ENCODE measurements at places on chromosomes 6 and 20.

GRCh38 chr20:21303872-21304586 lies 898 bp downstream of the XRN2 start:
- no peak for DNase-seq

GRCh38 chr6:52994839-52995088 lies 320 bp downstream of the GSTA4 start:
- DNase-seq, result no peak

DNA sequence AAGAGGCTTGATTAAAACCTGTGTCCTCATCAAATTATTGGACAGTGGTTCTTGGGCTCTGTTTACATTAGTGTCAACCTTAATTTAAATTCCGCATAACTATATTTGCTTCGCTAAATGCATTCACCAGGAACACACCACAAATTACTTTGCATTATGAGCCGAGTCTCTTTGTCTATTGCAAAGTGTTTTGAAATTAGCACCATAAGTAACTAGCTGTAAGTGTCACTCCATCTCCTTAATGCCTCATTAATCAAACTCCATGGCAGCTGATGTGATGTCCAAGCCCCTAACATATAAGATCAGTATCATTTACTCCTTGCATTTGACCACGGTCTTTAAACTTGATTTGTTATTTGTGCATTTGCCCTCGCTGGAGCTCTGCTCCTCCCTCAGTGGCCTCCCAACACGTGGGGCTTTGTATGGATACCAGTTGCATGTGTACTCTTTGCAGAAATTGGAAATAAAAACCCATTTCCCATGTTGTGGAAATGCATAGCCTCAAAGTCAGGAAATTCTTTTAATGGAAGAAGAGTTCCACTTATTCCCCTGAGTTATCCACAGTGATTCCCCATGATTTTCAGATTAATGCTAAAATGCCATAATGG lies 24.6 kb downstream of the FOXA2 start:
- no peak for DNase-seq

GRCh38 chr20:45834797-45835161 lies 1.2 kb downstream of the SNX21 start:
- no peak for DNase-seq

DNA sequence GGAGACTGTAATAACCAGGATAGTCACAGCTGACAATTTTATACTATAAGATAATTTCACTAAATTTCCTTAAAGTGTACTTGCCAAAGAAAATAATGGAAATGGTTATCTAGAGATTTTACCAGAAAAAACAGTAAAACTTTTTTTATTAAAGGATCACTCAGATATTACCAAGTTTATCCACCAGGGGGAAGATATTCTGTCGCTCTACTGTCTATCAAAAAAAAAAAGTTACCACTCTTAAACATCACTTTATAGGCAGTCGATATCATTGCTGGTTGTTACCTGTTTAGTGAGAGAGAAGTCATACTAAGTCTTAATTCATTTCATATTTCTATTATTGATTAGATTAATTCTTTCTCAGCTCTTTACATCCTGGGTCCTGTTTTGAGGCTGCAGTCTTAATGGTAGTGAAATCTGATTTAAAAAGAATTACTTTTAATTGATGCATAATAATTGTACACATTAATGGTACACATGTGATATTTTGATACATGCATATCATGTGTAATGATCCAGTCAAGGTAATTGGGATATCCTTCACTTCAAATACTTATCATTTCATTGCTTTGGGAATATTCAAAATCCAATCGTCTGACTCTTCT lies 18.9 kb downstream of the L3MBTL3 start:
- no peak for DNase-seq

DNA sequence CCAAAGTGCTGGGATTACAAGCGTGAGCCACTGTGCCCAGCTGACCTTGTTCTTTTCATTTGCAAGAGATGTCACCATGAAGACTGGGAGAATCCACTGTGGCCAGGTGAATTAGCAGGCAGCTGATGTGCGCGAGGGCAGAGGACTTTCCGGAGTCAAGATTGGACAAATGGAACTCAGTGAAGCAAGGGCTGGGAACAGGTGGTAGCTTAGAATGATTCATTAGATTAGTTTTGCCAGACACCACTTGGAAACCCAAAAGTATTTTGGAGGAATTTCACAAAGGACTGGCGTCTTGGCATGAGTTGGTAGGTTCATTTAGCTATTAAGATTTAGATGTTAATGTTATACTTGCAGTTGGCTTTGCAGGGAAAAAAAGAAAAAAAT lies 4.7 kb upstream of the AKAP7 start:
- DNase-seq, result no peak

DNA sequence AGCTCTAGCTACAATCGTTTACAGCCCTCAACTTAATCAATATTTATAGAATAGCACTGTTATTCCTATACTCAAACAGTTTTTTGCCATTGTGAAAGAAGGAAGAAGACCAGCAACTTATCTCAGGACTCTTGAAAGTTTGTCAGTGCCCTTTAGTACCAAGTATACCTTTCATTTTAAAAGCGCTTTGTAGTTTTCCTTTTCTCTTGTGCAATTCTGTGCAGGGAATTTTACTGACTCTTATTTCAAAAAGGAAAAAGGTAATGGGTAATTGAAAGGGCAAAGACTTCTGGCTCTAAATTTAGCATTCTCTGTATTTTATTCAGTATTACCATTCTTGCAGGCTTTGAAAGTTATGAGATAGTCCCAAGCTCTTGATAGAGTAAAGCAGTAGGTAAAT lies 16.8 kb upstream of the RHAG start:
- DNase-seq, result no peak

- DNase-seq, result no peak
Observed at GRCh38 chr6:41448256-41448655, 97.9 kb upstream of the FOXP4 start.

GRCh38 chr6:105745464-105746129 lies 340.5 kb upstream of the PRDM1 start:
- DNase-seq, result no peak

GRCh38 chr6:20873425-20874190 lies 339.4 kb downstream of the CDKAL1 start:
- no peak for DNase-seq

- no peak for DNase-seq
Observed at GRCh38 chr20:13022401-13023155, 13.8 kb downstream of the SPTLC3 start.

GRCh38 chr6:131747821-131748353 lies 37.1 kb upstream of the CTAGE9 start:
- no peak for DNase-seq

GRCh38 chr20:52448513-52449232 lies 257.1 kb upstream of the ZFP64 start:
- no peak for DNase-seq

- DNase-seq, result no peak
Observed at GRCh38 chr20:40134176-40134575, 554.9 kb downstream of the MAFB start.

- DNase-seq, result no peak
Observed at GRCh38 chr6:14614631-14615030, 497.1 kb downstream of the CD83 start.

DNA sequence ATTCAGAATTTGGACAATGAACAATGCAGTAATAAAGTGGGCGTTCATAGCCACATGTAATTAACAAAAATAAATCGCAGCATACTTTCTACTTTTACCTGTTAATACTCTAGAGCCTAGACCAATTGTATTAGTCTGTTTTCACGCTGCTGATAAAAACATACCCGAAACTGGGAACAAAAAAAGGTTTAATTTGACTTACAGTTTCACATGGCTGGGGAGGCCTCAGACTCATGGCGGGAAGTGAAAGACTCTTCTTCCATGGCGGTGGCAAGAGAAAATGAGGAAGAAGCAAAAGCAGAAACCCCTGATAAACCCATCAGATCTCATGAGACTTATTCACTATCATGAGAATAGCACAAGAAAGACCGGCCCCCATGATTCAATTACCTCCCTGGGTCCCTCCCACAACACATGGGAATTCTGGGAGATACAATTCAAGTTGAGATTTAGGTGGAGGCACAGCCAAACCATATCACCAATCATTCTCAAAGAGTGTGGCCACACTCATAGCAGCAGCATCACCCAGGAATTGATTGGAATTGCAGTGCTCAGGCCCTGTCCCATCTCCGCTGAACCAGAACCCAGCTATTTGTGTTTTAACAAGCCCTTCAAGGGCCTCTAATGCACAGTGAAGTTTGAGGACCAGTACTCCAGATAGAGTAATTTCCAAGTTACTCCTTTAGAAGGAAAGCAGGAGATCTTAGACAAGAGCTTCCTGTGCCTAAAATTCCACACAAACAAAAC lies 650.0 kb downstream of the KIF16B start:
- no peak for DNase-seq

DNA sequence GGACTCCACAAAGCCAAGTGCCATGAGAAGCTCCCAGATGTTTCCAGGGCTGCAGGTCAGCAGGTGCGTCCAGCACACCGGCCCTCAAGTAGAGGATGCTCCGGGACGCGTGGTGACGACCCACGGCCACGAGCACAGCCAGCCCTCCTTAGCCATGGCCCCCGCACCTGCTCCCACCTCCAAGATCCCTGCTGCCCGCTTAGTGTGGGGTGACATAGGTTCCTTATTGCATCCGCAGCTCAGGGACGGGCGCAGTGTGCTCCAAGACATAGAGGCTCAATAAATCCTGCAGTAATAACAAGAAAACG lies 138.1 kb upstream of the RPS6KA2 start:
- DNase-seq, result no peak

DNA sequence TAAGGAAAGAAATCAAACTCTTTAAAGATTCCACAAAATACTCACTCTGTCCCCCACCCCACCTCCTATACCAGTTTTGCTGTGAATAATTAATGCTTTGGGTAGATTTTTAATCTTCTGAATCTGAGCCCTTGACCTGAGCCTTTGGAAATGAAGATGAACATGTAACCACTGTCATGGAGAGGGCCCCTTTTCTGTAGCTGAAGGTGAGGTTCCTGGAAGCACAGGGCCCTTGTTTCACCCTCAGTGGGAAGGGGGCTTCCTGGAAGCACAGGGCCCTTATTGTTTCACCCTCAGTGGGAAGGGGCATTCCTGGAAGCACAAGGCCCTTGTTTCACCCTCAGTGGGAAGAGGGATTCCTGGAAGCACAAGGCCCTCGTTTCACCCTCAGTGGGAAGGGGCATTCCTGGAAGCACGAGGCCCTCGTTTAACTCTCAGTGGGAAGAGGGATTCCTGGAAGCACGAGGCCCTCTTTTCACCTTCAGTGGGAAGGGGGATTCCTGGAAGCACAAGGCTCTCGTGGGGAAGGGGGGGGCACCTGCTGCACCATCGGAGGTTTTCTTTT lies 75.7 kb downstream of the DACT2 start:
- no peak for DNase-seq

GRCh38 chr6:38137608-38138265 lies 318.2 kb downstream of the ZFAND3 start:
- no peak for DNase-seq

DNA sequence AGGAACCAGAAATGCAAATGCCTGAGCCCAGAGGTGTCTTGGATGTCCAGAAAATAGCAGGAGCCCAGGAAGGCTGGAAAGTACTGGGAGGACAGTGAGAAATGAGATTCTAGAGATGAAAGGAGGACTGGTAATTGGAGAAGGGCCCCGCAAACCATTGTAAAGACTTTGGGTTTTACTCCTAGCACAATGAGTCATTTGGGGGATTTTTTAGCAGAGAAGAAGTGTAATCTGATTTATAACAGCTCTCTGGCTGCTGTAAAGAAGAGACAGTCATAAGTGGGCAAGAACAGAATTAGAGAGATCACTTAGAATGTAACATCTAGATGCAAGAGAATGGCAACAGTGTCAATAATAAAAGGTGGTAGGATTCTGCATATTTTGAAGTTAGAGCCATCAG lies 40.2 kb downstream of the SLC35F1 start:
- no peak for DNase-seq

GRCh38 chr6:2360716-2361115 lies 115.3 kb upstream of the GMDS start:
- no peak for DNase-seq

GRCh38 chr6:18920701-18921100 lies 533.6 kb downstream of the RNF144B start:
- DNase-seq, result no peak

DNA sequence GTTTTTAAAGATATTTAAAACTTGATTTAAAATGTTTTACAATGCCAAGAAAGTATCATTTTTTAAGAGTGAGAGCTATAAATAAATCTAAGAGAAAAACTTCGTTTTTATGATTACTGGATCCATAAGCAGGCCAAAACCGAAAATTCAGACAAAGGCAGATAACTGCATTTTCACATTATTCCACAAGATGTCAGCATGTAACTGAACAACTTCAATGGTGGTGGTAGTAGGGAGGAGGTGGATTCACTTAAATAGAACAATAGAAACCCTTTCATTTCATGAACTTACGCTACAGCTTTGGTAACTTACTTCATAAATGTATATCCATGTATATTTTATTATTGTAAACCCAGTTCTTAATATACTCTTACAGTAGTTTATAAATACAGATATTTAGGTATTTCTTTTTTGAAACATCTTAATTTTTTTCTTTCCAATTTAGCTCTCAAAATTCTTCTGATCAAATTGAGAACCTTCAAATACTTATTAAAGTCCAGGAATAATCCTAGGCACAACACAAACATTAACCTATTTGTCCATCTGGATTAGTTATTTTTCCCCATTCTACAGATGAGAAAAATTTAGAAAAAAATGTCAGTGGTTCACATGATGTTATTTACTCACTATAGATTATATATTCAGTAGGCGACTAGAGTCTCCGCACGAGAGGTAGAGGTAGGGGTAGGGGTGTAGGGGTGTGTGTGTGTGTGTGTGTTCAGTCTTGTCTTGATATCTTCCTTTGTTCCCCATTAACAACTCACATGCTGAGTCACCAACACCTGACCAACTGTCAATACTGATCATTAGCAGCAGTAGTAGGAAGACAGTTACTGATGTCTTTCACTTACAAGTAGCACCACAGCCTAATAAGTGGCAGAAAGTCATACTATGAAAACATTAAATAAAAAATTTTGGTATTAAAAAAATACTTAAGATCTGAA lies 111.5 kb downstream of the ARHGAP18 start:
- no peak for DNase-seq

- DNase-seq, result no peak
Observed at GRCh38 chr20:3902446-3902845, 13.3 kb downstream of the PANK2 start.

DNA sequence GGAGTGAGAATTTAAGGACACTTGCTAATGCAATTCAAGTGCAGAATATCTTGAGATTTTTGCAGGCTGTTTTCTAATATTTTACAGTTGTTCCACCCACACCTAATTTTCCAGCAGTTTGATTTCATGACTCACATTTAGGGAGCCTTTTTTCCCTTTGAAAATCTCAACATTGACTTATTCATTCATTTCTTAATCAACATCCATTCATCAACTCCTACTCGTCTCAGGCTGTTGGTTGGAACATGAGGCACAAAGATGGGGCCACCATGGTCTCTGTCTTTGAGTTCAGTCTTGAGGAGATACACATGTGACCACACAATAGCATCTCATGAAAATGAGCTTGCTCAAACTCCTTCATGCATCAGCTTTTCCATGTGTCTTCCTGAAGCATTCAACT lies 135.6 kb downstream of the UNC5CL start:
- no peak for DNase-seq
